ENCODE measurements at places on chromosomes 13 and 19.

GRCh38 chr13:111061358-111062045, 53.6 kb upstream of the ARHGEF7 start:
- no peak for DNase-seq

- peak; percentile 77 for DNase-seq
These were observed 89.5 kb upstream of the RFC3 start for GRCh38 chr13:33728271-33729037.

DNA sequence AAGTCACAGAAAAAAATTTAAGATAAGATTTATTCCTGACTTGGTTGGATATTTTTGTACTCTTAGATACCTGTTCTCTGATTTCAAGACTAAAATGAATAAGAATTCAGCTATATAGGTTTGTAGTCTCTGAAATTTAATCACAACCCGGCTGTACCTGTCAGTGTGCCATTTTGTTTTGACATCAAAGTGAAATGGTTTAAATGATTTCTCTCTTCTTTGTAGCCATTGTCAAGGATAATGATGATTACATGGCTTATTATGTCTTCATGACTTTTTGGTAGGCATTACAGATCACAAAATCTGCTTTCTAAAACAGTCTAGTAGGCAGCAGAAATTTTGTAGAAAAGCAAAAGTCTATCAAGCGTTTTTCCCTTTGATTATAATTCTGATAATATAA, 72.5 kb downstream of the PCDH17 start:
- DNase-seq = no peak

DNA sequence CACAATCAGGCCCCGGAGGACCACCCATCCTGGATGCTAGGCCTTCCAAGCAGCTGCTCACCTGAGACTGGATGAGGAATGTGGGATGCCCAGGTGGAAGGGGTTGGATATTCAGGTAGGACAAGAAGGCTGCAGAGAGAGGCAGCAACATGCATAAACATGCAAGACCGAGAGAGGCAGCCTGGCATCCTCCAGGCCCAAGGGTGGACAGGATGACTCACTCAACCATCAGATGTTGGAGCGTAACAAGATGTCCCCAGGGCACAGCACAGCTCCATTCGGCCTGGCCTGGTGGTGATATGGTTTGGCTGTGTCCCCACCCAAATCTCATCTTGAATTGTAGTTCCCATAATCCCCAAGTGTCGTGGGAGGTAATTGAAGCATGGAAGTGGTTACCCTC, 10.0 kb upstream of the CABP5 start:
- no peak for DNase-seq

GRCh38 chr13:33865945-33866344, 48.0 kb downstream of the RFC3 start:
- no peak for DNase-seq

DNA sequence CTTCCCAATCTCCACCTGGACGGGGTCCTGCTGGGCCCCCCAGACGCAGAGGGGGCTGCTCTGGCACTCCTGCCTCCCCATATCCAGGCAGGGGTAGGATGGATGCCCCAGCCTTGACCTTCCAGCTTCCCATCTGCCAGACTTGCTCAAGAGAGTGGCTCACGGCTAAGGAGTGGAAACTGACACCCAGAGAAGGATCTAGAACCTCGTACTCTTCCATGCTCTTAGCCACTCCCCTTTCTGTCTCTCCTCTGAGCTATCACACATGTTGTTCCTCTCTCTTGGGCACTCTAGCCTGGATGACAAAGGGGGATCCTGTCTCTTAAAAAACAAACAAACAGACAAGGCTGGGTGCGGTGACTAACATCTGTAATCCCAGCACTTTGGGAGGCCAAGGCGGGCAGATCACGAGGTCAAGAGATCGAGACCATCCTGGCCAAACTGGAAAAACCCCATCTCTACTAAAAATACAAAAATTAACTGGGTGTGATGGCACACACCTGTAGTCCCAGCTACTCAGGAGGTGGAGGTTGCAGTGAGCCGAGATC, 12.2 kb upstream of the FUT5 start:
- no peak for DNase-seq

- no peak for DNase-seq
These were observed 27.2 kb upstream of the NDUFS7 start for GRCh38 chr19:1356508-1356865.

DNA sequence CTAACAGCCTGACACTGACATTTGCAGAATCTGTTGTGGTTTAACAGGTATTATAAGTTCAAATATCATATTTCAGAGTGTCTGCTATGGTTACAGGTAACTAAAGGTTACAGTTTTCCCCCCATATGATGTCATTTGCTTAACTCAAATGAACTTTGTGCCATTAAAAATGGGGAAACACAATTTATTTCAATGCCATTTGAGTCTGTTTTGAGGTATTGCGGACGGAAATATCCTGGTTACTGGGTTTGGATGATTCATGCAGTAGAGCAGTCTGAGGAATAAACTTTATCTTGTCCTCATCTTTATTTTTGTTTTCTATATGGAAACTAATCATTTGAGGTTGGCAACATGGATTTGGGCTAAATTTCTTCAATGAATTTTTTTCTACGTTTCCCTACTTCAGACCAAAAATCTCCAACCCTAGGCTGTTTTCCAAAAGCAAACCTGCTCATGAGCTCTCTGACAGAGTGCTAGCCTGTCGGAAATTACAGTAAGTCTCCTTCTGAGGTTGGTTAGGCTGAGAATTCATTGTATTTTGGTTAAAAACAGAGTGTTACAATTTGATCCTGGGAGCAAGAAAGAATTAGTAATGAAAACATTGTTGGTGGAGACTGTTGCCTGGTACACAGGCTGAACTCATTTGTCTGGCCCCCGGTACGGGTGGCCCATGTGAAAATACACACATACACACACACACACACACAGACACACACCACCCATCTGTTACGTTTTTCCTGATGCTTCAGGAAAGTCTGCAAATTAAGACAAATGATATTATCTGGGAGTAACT, 66.1 kb downstream of the AKAP11 start:
- no peak for DNase-seq

GRCh38 chr19:38304352-38304865, 358 bp downstream of the C19orf33 start:
- DNase-seq = no peak

DNA sequence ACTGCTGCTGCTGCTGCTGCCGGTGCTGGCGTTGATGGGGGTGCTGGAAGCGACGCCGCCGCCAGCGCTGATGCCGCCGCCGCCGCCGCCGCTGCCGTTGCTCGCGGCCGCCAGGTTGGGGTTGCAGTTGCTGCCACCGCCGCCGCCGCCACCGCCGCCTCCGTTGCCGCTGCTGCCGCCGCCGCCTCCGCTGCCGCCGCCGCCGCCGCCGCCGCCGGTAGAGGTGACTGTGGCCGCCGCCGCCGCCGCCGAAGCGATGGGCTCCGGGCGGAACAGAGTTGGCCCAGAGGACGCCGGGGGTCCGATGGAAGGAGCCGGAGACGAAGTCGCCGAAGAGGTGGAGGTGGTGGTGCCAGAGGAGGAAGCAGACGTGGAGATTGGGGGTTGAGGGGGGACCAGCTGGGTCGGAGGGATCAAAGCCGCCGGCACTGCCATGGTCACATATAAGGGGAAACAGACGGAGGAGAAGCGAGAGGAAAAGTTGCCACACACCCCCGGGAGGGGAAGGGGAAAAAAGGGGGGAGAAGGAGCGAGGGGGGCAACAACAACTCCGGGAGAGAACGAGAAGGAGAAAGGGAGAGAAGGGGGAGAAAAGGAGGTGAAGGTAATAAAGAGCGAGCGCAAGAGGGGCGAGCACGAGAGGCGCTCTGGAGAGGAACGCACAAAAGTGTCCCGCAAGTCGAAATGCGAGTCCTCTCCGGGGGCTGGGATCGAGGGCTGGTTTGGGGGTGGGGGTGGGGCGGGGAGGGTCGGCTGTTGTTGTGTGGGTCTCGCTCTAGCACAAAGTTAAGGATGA, 471 bp downstream of the DACH1 start:
- DNase-seq = peak; percentile 74

DNA sequence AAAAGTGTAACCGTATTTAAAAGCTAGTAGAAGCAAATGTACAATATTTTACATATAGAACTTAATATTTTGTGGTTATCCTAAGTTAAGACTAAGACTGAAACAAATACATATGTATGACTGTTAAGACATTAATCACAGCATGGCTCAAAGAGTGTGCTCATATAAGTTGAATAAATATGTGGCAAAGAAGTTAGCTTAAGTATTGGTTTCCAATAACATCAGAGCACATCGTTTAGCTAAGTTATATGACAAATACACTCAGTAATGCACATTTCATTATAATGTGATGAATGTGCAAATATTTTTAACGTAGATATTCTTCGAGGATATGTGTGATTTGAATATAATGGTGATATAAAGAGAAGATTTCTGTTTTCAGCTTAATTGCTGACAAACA, 253.8 kb downstream of the SLITRK5 start:
- DNase-seq = no peak

GRCh38 chr19:41606215-41606837, 20.5 kb downstream of the CEACAM4 start:
- no peak for DNase-seq

- no peak for DNase-seq
These were observed 42.0 kb downstream of the MRPL57 start for GRCh38 chr13:21218351-21219035.

- peak; percentile 28 for DNase-seq
These were observed 16.1 kb upstream of the ABCC4 start for GRCh38 chr13:95317039-95317989.

GRCh38 chr13:112981451-112981850, 12.4 kb downstream of the MCF2L start:
- DNase-seq = peak; percentile 58

DNA sequence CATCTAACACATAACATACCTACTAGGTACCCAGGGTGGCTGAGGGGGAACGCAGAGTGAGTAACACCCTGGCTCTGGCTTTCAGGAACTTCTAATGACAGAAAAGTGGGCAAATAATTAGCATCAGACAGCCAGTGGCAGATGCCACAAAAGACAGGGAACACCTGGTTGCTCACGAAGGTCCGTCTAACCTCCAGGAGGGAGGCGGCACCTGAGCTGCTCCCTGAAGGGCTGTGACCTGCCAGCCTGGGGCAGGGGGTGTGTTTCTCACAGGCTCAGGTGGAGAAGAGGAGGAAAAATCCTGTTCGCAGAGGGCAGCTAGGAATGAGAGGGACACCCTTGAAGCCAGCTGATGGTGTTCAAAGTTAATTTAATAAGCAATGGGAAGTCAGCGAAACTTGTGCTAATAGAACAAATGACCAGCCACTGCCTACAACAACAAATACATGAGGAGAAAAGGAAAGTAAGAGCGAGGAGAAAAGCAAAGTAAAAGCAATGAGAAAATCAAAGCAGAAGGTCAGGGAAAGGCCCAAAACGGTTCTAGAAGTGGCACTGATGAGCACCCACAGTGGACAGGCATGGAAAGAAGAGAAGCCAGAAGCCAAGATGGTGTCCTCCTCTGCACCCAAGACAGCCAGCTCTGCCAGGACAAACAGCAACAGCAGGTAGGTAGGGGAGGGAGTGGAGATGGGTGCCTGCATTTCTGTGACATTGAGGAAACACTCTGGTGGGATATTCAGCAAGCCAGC, 87.3 kb downstream of the STK24 start:
- DNase-seq = no peak

DNA sequence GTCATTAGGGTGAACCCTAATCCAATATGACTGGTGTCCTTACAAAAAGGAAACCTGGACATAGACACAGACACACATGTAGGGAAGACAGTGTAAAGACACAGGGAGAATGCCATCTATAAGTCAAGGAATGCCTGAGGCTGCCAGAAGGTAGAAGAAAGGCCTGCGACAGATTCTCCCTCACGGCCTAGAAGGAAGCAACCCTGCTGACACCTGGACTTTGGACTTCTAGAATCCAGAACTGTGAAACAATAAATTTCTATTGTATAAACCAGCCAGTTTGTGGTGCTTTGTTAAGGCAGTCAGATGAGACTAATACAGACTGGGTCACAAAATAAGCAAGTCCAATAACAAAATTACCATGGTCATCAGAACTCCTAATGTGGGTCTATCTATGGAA, 120.4 kb downstream of the ENOX1 start:
- DNase-seq = no peak

GRCh38 chr13:29435125-29435911, 160.2 kb downstream of the SLC7A1 start:
- no peak for DNase-seq

- DNase-seq = no peak
These were observed 29.2 kb upstream of the RGCC start for GRCh38 chr13:41428155-41428554.

GRCh38 chr19:5964816-5965565, 12.9 kb downstream of the RANBP3 start:
- DNase-seq = no peak

GRCh38 chr19:48248081-48248833, 7.5 kb downstream of the CARD8 start:
- no peak for DNase-seq

GRCh38 chr19:5011476-5012238, 42.7 kb downstream of the KDM4B start:
- DNase-seq = peak; percentile 62

DNA sequence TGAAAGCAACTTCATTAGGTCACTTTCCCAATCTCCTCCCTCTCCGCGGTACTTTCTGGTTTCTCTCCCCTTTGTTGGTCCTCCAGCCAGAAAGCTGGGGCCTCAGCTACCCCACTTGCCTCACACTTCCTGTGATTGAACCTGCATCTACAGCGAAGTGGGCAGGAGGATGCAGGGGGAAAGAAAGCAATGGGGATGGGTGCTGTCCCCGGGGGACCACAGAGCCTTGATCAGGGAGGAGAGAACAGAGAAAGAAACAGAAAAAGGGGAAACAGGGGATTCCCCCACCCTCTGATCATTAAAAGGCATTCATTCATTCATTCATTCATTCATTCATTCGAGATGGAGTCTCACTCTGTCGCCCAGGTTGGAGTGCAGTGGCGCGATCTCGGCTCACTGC, 74.2 kb downstream of the TRPM4 start:
- no peak for DNase-seq

DNA sequence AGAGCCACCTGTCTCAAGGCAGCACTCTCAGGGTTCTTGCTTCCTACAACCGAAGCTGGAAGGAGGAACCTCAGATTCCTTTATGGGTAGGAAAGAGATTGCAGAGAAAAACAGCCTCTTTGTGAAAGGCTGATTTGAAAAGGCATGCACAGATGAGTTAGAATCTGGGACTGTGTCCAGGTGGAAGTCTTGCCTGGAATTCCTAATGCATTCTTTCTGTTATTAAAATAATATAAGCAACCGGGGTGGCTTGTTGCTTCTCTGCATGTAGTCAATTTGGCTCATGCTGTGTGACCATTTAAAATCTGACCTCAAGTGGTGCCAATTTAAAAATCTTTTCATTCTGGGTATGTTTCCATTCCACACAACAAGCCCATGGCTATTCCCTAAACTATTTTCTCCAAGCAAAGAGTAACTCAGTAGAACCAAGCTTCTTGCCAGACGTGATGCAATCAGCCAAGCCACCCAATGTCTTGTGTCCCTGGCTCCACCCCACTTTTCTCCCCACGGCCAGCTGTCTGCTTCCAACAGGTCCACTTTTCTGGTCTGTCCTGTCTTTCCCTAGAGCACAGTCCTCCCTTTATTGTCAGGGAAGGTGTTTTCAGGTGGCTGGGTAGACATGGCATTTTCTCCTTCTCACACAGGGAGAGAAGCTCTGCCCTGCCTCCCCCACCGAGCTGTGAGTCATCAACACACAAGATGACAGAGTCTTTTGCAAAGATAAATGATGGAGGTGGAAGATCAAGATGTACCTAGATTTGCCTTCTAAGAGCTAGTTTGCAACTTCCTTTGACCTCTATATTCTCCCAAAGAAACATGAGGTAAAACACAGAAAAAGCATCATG, 394.3 kb downstream of the FOXO1 start:
- DNase-seq = peak; percentile 91

- no peak for DNase-seq
These were observed 30.5 kb downstream of the MTRF1 start for GRCh38 chr13:41232578-41233480.
